ENCODE measurements at places on chromosomes 12 and 14.

GRCh38 chr12:89247541-89247942 is 104.8 kb downstream of the DUSP6 start:
- no peak for DNase-seq

DNA sequence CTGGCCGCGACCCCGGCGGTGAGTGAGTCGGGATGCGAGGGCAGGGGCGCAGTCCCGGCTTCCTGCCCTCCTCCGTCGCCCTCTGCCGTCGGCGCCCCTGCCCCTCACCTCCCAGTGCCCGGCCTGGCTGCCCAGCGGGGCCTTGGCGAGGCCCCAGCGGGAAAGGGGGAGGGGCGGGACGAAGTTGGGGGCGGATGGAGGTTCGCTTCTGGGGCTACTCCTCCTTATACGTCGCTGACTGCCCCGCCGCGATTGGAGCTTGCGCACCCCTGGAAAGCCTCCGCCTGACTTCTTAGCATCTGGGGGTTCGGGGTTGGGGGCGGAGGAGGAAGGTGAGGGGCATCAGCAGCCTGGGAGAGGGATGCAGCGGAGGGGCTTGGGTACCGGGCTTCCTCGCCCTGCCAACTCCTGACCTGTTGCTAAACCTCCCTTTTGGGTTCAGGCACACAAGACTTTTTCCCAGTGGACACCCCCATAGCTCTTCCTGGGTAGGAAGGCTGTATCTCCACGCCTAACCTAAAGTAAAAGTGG is 406 bp downstream of the TMEM263 start:
- no peak for DNase-seq

DNA sequence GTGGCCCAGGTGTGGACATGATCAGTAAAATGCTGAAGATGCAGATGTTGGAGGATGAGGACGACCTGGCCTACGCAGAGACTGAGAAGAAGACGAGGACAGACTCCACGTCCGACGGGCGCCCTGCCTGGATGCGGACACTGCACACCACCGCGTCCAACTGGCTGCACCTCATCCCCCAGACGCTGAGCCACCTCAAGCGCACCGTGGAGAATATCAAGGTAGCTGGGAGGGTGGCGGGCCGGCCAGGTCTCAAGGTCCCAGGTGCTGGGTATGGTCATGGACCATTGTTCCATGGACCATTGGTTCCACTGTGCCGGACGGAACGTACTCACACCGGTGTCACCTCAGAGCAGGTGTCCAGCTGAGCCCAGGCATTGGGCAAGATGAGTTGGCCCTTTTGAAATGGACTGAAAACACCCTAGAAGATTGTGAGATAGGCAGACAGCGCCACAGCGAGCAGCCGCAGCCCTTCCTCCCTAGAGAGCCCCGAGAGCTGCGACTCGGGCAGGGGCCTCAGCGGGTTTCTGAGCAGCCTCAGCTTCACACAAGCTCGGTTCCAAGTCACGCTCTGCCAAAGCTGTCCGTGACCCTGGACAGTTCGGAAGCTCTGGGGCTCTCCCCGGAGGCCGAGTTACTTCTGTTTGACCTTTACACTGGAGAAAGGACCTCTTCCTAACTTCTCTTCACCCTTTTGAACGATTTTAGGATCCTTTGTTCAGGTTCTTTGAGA is 38.9 kb downstream of the HSP90AA1 start:
- no peak for DNase-seq

GRCh38 chr12:70849265-70849960 is 71.1 kb downstream of the PTPRR start:
- peak; percentile 9 for DNase-seq

DNA sequence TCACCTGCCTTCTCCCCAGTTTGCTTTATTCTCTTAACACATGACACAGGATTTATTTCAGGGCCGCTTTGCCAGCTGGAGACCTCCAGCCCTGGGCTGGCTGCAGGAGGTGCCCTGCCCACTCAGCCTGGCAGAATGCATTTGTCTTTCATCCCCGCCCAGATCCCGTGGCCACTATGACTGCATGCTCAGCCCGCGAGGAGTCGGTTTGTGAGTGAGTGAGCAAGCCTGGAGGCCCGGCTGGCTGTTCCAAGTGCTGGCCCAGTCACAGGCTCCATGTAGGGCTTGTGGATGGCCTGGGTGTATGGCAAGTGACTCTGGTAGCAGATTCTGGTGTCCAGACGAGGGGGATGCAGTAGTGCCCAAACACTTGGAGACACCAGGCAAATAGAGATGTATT is 2.1 kb downstream of the TDP1 start:
- DNase-seq = no peak

GRCh38 chr12:10082117-10082874 is 16.5 kb downstream of the CLEC1A start:
- peak; percentile 56 for DNase-seq

DNA sequence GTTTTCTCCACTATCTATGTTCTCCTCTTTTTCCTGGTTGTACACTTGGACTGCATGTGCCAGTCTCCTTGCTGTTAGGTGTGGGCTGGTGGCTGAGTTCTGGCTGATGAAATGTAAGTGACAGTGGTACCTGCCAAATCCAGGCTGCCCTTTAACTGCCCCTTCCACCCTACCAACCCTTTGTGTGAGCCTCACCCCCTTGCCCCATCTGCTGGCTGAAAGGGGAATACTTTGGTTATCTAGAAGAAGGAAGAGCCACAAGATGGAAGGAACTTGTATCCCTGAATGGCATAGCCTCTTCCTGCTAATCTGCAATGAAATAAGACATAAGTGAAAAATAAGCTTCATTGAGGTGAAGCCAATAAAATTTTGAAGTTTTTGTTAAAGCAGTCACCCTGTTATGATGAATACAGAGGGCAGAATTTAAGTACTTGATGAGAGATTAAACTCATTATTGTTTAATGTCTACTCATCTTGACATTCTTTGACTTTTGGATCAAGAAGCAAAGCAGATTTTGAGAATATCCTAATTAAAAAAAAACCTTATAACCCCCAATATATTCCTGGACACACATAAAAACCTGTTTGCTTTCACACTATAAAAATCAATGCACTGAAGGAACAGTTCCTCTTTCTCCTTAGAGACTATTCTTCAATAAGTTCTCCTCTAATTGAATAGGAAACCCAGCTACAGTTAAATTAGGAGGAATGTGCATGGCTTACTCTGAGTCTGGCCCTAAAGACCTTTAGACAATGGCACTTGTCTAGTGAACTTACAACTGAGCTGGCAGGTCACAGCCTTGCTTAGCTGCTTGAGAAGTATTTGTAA is 262.6 kb upstream of the BTG1 start:
- peak; percentile 68 for DNase-seq

GRCh38 chr12:52838609-52839435 is 4.7 kb upstream of the KRT79 start:
- peak; percentile 4 for DNase-seq

GRCh38 chr14:91253795-91254323 is 9.4 kb upstream of the GPR68 start:
- DNase-seq = no peak

- DNase-seq = no peak
Observed at GRCh38 chr14:68782091-68782981, 10.5 kb downstream of the ZFP36L1 start.

DNA sequence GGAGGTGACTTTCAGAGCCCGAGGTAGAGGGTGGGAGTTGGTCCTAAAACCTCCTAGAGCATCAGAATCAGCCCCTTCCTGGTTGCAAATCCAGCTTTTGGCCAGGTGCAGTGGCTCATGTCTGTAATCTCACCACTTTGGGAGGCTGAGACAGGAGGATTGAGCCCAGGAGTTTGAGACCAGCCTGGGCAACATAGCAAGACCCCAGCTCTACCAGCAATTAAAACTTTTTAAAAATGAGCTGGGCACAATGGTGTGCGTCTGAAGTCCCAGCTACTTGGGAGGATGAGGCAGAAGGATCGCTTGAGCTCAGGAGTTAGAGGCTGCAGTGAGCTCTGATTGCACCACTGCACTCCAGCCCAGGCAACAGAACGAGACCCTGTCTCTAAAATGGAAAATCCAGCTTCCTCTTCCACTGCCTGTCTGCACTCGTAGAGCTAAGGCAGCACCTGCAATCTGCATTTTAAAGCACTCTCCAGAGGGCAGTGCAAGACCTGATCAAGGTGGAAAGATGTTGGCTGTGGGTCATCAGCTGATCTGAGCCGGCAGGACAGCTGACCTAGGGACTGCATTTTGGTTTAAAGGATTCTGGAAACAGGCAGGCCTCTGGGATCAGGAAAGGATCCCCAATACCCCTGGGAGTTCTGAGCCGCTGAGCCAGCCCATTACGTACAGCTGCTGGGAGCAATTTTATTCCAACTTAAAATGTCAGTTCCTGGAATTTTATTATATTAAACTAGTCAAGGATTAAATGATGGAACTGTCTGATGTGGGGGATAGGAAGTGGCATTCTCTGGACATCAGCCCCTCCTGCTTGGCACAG is 1.8 kb upstream of the TESC start:
- peak; percentile 30 for DNase-seq

DNA sequence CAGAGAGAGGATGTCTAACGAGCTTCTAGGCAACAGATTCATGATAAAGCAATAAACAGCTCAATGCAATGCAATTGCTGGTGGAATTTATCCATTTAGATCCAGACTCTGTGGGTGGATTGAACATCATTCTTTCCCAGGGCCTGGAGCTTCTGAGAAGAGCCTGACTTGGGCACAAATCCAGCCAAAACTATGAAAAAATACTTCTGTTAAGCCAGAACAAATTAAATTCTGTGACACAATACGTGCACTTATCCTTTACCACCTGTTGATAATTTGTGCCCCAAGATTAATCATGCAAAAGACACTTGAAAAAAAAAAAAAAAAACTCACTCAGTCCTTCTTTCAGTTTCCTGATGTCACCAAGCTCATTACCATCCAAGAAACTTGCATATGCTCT is 446.0 kb upstream of the DCN start:
- DNase-seq = no peak

DNA sequence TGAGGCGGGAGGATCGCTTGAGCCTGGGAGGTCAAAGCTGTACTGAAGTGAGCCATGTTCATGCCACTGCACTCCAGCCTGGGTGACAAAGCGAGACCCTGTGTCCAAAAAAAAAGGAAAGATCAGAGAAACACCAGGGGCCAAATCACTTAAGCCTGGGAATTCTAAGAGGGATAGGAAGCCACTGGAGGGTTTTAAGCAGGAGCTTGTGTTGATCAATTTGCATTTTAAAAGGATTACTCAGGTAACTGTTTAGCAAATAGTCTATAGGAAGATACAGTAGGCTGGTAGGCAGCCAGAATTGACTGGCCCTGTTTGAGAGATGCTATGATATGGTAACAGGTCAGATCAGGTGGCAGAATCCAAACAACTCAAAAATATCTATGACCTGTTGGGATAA is 162.7 kb downstream of the SPTSSA start:
- no peak for DNase-seq

DNA sequence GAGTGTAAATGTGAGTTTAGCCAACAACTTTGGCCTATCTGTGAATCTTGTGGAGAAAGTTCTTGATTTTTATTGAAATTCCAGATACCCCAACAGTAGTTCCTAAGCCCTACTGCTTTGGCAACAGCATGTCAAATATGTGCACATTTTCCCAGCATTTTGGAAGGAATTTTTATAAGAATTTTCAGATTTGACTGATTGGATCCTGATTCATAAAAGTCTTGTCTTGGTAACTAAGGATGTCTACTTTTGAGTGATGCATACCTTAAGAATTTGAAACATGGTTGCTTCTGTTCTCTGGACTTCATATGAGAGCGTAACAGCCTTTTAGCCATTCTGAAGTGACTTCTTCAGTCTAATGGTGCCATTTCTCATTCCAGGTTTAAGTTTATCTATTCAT is 106.7 kb downstream of the ANO4 start:
- no peak for DNase-seq

- no peak for DNase-seq
Observed at GRCh38 chr14:53550776-53551175, 397.7 kb upstream of the DDHD1 start.

GRCh38 chr12:132601171-132601883 is 9.1 kb downstream of the LRCOL1 start:
- no peak for DNase-seq

GRCh38 chr12:89161557-89161956 is 190.7 kb downstream of the DUSP6 start:
- DNase-seq = no peak

GRCh38 chr12:22408610-22409376 is 74.3 kb upstream of the ST8SIA1 start:
- no peak for DNase-seq

GRCh38 chr12:10726945-10727344 is 3.8 kb upstream of the YBX3 start:
- no peak for DNase-seq

- DNase-seq = no peak
Observed at GRCh38 chr12:65651060-65651459, 173.2 kb upstream of the HMGA2 start.

DNA sequence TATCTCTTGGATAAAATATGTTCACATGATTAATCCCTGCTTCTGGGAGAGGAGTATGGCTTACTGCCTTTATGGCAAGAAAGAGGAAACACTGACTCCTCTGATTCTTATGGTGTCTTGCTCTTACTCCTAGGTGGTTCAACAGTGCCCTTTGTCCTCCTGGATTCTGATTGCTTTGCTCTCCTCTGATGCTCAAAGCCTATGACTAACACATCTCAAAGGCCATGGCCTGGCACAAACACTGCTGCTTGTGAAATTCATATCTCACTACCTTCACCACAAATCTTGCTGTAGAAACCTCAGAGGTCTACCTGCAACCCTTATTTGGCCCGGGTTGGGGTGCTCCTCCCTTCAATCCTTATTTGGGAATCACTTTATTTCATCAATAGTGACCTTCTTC is 217.2 kb downstream of the C12orf50 start:
- DNase-seq = no peak

GRCh38 chr14:100640471-100641273 is 53.5 kb upstream of the BEGAIN start:
- peak; percentile 83 for DNase-seq

DNA sequence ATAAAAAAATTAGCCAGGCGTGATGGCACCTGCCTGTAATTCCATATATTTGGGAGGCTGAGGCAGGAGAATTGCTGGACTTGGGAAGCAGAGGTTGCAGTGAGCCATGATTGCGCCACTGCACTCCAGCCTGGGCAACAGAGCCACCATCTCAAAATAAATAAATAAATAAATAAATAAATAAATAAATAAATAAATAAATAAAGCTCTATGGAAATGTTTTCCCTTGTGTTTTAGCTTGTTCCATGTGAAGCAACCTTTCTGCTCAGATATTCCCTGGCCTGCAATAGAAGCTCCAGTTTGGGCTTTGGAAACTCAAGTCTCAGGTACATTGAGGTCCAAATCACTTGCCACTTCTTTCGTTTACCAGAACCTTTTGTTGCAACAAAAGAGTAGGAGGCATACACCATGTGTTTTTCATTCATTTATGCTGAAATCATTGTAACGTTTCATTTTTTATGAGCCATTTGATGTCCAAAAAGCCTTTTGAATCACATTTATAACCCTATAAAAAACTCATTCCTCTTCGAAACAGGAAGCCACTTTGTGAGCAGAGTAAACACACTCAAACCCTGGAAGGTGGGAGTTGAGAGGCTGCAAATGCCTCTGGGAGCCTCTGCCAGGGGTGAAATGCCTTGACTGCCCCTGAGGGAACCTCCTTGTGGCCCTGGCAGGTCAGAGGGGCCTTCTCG is 376.6 kb upstream of the TBX3 start:
- no peak for DNase-seq

GRCh38 chr14:75803765-75804164 is 142.7 kb downstream of the TTLL5 start:
- DNase-seq = no peak
